Esophagus squamous epithelium (tissue), 5 donors: ENCODE measurements at places on chromosomes 2 and 18.

DNA sequence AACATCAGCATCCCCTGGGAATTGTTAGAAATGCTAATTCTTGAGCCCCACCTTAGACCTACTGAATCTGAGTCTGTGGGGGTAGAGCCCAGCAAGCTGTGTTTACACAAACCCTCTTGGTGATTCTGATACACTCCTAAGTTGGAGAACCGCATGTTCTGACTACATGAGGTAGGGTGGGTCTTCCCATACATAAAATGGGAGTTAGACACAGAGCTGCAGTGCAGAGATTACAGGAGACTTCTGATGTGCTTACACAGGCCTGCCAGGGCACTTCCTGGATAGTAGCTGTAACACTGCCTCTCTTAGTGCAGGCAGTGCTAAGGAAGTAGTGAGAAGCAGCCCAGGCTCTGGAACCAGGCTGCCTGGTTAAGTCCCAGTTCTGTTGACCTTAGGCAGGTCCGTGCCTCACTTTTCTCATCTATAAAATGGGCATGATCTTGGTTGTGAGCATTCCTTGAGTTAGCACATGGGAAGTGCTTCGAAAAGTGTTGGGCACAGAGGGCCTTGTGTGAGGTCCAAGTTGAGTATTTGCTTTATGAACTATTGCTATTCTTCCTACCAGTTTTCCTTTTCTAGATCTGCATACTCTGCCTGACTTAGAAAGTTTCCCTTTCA, 67.3 kb downstream of the GLI2 start:
- H3K4me1 ChIP-seq: peaks cover 29% of the 10 kb centered on the region
- H3K4me3 ChIP-seq: no peak overlapping the region
- no peaks in the 10 kb centered on the region for H3K36me3 ChIP-seq
- H3K27me3 ChIP-seq: no peaks in the 10 kb centered on the region

- H3K4me3 ChIP-seq: no peak overlapping the region
- DNase-seq: no peak
- H3K4me1 ChIP-seq: no peaks in the 10 kb centered on the region
- no peaks in the 10 kb centered on the region for H3K27me3 ChIP-seq
Measured at GRCh38 chr2:8761529-8762164, 75.8 kb downstream of the KIDINS220 start.

GRCh38 chr18:66560094-66560493, 43.8 kb downstream of the CDH19 start:
- DNase-seq: no peak
- no peak overlapping the region for H3K4me3 ChIP-seq
- no peak overlapping the region for H3K27ac ChIP-seq
- H3K27me3 ChIP-seq: no peaks in the 10 kb centered on the region
- no peaks in the 10 kb centered on the region for H3K36me3 ChIP-seq

DNA sequence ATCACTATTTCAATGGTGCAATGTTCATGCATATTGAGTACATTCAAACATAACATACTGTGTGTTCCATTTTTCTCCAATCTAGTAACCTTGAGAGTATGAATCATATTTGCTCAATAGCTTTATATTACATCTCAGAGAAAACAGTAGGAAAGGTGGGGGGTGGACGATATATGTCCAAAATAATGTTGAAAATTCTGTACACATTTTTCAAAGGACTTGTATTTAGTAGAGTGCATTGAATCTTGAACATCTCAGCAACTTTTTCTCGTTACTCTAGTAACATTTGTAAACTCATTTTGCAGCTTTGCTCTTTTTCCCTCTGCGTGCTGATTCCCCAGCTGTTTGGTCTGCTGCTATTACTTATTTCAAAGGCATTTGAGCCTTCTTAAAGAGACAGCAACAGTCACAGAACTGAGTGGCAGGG, 1487.0 kb downstream of the LRP1B start:
- H3K4me1 ChIP-seq: no peaks in the 10 kb centered on the region
- no peak overlapping the region for H3K27ac ChIP-seq
- DNase-seq: no peak
- H3K4me3 ChIP-seq: no peak overlapping the region

DNA sequence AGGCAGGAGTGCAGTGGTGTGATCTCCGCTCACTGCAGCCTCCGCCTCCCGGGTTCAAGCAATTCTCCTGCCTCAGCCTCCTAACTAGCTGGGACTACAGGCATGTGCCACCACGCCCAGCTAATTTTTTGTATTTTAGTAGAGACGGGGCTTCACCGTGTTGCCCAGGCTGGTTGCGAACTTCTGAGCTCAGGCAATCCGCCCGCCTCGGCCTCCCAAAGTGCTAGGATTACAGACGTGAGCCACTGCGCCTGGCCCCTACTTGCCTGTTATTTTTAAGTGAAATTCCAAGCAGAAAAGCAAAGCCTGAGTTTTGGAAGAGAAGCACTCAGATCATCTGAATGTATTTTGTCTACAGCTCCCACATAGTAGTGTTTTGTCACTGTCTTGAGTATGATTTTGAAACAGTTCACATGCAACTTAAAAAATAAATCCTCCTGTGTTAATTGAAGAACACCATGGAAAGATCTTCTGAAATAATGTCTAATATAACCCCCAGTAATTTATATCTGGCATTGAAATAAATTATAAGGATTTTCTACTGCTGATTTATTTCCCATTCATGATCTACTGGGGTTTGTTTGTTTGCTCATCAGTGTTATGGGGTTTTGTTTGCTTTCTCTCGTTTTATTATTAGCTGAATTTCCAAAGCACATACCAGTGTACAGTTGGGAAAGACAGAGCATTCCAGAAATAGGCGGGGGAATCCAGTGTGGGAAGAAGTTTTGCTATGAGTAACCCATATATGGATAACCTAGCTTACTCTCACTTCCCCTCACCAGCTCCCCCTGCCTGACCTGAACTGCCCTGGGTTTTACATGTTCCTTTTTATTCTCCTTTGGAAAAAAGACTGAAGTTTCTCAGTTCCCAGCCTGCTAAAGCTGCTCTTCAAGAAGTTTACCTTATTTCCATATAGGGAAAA, 80.1 kb upstream of the MAP3K20 start:
- peak overlapping the region; percentile 54 for H3K27ac ChIP-seq
- no peak for DNase-seq
- H3K4me1 ChIP-seq: no peaks in the 10 kb centered on the region
- H3K36me3 ChIP-seq: no peaks in the 10 kb centered on the region
- no peaks in the 10 kb centered on the region for H3K27me3 ChIP-seq
- no peak overlapping the region for H3K4me3 ChIP-seq

DNA sequence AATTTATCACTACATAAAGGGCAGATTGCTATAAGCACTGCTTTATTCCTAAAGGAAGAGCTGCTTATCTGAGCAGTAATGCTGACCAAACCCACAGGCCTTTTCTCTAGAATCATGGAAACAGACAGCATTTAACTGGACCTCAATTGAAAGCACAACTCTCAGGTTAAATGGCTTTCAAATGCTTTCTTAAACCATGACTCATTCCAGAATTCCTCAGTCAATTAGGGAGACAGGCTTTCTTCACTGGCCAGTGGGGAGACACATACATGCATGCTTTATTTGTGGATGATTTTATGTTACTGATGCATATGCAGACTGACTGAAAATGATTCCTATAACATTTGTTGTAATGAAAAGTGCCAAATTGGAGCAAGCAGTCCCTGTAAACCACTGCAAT, 114.6 kb downstream of the ACVR1 start:
- no peaks in the 10 kb centered on the region for H3K4me1 ChIP-seq
- no peak overlapping the region for H3K4me3 ChIP-seq
- H3K27ac ChIP-seq: no peak overlapping the region
- H3K27me3 ChIP-seq: no peaks in the 10 kb centered on the region
- DNase-seq: no peak
